ENCODE measurements at places on chromosomes 6 and 20. TPM values are rescaled to one million over a fixed set of nuclear protein-coding genes. Genes with fewer than 3 reads are reported as not detected.

DNA sequence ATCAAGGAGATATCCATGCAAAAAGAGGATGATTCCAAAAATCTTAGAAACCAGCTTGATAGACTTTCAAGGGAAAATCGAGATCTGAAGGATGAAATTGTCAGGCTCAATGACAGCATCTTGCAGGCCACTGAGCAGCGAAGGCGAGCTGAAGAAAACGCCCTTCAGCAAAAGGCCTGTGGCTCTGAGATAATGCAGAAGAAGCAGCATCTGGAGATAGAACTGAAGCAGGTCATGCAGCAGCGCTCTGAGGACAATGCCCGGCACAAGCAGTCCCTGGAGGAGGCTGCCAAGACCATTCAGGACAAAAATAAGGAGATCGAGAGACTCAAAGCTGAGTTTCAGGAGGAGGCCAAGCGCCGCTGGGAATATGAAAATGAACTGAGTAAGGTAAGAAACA lies 10.1 kb upstream of the SNRNP48 start:
- ATAC-seq, result no peak

GRCh38 chr20:23587631-23588030 lies 18.1 kb downstream of the CST9 start:
- no peak for ATAC-seq

- no peak for ATAC-seq
Observed at GRCh38 chr20:57879779-57880570, 170.2 kb upstream of the PMEPA1 start.

GRCh38 chr6:38403548-38403947 lies 236.2 kb downstream of the BTBD9 start:
- ATAC-seq, result no peak

- ATAC-seq, result no peak
Observed at GRCh38 chr6:32967151-32968091, 973 bp upstream of the BRD2 start.

GRCh38 chr6:41371992-41372831 lies 36.8 kb downstream of the NCR2 start:
- ATAC-seq, result no peak

- ATAC-seq, result no peak
Observed at GRCh38 chr6:129980821-129981220, 37.6 kb upstream of the L3MBTL3 start.

GRCh38 chr6:137651591-137652335 lies 157.6 kb upstream of the OLIG3 start:
- ATAC-seq, result no peak

DNA sequence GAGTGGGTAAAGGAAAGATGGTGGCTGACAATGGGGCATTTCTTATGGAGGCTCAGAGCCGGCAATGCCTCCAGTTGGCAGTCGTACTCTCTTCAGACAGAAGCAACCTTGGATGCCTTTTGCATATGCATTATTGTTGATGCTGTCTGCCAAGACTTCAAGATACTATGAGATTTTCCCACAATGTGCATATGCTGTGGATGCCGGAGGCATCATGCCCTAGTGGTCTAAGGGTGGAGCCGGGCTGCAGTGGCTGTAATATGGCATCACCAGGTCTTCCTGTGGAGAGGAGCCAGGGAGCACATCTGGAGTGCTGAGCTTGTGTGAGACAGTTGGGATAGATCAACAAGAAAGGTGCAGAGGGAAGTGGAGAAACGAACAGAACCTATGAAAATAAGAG lies 104.9 kb downstream of the FOXC1 start:
- ATAC-seq, result no peak

- ATAC-seq, result peak; percentile 53
Observed at GRCh38 chr6:4103929-4104328, 25.0 kb upstream of the FAM217A start.

- ATAC-seq, result no peak
Observed at GRCh38 chr6:140537834-140538705, 1163.6 kb upstream of the CITED2 start.

GRCh38 chr6:168060521-168060931 lies 18.5 kb downstream of the FRMD1 start:
- peak; percentile 28 for ATAC-seq

DNA sequence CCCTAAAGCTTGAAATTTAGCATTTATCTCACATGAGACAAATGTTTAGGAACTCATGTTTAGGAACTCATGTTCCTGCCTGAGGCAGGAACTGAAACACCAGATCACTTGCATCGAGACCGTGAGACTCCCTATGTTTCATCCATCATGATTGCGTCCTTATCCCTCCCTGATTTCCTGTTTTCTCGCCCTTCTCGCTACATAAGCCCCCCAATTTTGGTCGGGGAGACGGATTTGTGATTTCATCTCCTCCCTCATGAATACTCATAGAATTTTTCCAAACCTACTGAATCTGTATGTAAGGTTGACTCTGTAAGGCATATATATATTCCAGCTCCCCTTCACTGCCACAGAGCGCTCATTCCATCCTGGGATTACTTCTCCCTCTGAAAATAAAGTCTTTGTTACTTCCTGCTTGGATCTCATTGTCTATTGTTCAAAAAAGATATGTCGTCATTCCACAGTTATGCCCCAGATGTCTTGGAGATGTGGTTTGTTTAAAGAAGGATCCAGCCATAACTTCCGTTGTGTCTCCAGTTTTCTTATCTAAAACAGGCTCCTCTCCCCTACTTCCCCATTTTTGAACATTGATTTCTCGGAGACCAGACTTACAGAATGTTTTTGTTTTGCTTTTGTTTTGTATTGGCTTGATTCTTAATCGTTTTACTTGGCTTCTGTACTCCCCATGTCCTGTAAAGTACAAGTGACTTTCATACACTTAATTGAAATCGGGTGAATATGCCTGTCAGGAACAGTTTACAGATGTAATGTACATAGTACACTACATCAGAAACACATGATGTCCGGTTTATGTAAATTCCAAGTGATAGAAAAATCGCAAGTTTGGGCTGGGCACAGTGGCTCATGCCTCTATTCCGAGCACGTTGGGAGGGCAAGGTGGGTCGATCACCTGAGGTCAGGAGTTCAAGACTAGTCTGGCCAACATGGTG lies 118.7 kb downstream of the HFE start:
- ATAC-seq, result peak; percentile 43

GRCh38 chr6:136994782-136995181 lies 50.0 kb downstream of the IL20RA start:
- no peak for ATAC-seq

FHL5 gene
- 1.8 TPM for total RNA-seq

CRISP2 gene
- not detected for total RNA-seq

BMP6 gene
- total RNA-seq, result 0.60 TPM

BPIFB6 gene
- total RNA-seq, result not detected

BPI gene
- total RNA-seq, result not detected

ADAM33 gene
- 2.5 TPM for total RNA-seq

KCNK15 gene
- 1.0 TPM for total RNA-seq

EIF2S2 gene
- total RNA-seq, result 56.0 TPM

ASIP gene
- total RNA-seq, result not detected
